Fibroblast of the aortic adventitia (primary cell): ENCODE measurements at places on chromosomes 7 and 10. TPM values are rescaled to one million over a fixed set of nuclear protein-coding genes. Genes with fewer than 3 reads are reported as not detected.
A peak's percentile ranks its signal among the peaks of the same experiment; 100 is the strongest.

Gene C10orf67
- total RNA-seq: 0.09 TPM in 1 of 2 replicates, not detected in the other

Gene ZNF212
- total RNA-seq: 5.6 and 14.3 TPM in 2 replicates

Gene FAM149B1
- 30.8 and 47.5 TPM in 2 replicates for total RNA-seq

Gene SFR1
- 11.0 and 39.9 TPM in 2 replicates for total RNA-seq

- no peak for DNase-seq
These were observed 21.7 kb upstream of the KEL start for GRCh38 chr7:142983825-142984224.

GRCh38 chr7:40915071-40915470, 780.3 kb downstream of the SUGCT start:
- peak; percentile 65 for DNase-seq

DNA sequence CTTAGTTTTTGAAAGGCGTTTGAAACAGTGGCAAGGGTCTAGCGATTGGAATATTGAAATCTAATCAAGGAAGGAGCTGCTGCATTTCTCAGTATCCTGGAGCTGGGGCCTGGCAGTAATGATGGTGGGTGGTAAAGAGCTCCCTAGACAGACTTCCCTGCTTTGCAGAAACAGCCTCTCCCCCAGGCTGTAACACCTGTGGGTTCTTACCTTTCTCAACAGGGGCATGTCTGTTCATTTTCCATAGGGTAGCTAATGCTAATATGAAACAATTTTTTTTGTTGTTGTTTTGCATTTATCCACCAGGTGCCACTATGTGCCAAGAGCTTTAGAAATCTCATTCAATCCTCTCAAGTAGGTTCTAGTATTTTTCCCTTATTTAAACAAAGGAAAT, 345.5 kb downstream of the REEP3 start:
- DNase-seq: peak; percentile 9

Gene CNNM1
- total RNA-seq: 0.09 and 0.41 TPM in 2 replicates

GRCh38 chr10:91552274-91553095, 80.4 kb downstream of the PPP1R3C start:
- peak; percentile 25 for DNase-seq

GRCh38 chr7:77910124-77910523, 111.6 kb downstream of the PHTF2 start:
- DNase-seq: no peak

Gene PON3
- 0.82 TPM in 1 of 2 replicates, not detected in the other for total RNA-seq

- no peak for DNase-seq
These were observed 22.3 kb downstream of the AMZ1 start for GRCh38 chr7:2710286-2710655.

Gene CALML3
- not detected in 2 replicates for total RNA-seq

Gene EEPD1
- total RNA-seq: 5.2 and 5.7 TPM in 2 replicates

Gene PIP
- total RNA-seq: not detected in 2 replicates

Gene GJD4
- 0.09 TPM in 1 of 2 replicates, not detected in the other for total RNA-seq
